ENCODE measurements at places on chromosomes 5 and 9.

- no peak for DNase-seq
Measured at GRCh38 chr5:20556115-20556763, 568.2 kb upstream of the CDH18 start.

GRCh38 chr5:175718401-175719108 lies 60.7 kb downstream of the HRH2 start:
- DNase-seq = peak; percentile 64

DNA sequence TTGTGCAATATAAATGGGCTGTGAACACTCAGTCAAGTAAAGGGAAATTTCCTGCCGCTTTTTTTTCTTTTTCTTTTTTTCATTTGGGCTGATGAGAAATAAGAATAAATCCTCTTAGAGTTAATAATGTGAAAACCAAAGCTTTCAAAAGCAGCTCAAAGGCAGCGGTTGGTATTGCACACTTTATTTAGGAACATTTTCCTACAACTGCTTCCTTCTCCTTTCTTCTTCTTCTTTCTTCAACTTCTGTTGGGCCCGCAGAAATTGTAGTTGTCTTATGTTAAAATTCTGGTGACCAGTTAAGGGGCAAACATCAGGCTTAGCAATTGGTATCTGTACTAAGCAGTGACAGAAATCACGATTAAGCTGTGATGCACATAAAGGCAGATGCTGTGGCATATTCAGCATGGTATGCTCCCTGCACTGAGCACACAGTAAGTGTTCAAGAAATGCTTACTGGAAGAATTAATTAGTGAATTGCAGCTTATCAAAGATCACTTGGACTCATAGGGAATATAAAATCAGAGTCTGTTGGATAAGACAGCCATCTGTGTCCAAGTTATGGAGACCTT lies 85.4 kb downstream of the ANKRD55 start:
- no peak for DNase-seq

- no peak for DNase-seq
Measured at GRCh38 chr9:27602954-27603353, 29.7 kb upstream of the C9orf72 start.

DNA sequence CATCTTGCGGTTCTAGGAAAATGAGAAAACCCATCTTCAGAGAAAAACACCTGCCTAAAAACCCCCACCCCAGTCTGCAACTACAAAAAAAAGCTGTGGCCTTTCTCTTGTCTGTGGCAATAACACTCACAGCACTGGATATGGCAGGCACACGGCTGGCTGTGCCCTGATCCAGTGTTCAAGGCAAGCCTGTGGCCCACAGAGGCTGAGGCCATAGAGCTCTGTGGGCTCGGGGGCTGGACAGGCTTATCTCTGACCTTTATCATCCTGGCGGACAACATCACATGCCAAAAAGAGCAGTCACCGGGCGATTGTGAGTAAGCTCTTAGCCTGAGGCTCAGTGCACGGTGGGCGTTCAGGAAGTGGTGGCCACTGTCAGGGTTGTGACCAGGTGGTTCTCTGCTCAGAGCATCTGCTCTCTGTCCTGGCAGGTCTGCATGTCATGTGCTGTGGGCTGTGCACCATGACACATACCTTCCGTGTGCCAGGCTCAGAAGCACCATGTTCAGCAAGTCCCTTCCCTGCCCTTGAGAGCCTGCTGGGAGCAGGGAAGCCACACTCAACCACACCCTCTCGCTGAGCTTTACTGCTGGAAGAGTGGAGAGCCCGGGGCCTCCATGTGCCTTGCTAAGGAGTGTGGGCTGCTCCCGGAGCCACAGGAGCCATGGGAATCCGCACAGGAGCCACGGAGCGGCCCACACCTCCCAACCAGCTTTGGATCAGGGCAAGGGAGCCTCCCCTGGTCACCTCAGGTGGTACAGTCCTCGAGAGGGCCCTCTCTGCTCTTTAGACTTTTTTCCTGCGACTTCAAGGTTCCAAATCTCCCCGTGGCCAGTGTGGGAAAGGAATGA lies 34.6 kb upstream of the WDR38 start:
- DNase-seq = no peak

GRCh38 chr5:73895471-73895870 lies 269.5 kb downstream of the ARHGEF28 start:
- no peak for DNase-seq

DNA sequence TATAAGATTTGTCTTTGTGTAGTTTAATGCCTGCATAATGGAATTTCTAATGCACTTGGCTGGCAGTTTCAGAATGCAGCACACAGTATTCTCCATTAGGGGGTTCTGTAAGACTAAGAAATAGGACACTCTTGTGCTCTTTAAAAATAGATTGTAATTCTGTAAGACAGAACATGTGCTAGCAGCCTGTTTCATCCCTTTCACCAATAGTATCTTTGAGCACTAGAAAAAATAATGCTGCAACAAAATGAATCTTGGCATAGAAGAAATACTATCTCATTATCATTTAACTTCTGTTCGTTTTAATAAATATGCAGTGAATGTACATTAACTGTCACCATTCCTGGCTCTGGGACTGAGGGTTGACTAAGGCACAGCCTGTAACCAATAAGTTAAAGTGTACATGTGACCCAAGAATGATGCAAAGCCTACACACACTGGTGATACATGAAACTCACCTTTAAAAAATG lies 23.8 kb upstream of the ZNF622 start:
- no peak for DNase-seq

GRCh38 chr9:68794898-68795297 lies 89.9 kb downstream of the PIP5K1B start:
- DNase-seq = no peak

DNA sequence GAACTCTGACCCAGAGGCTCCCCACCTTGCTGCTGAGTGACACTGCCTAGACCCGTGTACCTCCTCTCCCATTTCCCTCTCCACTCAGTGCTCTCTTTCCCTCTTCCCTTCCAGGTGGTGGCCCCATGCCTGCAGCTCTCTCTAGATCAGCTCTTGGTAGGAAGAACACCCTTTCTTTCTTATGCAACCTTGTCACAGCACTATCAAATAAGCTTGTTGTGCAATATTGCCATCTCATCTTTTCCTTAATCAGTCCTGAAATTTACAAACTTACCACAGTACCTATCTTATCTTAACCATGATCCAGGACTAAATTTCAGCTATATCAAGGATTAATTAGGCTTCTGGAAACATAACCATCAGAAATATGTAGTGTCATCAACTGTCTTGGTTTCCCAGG lies 88.6 kb downstream of the ZFAND5 start:
- no peak for DNase-seq

GRCh38 chr9:128390813-128391711 lies 19.9 kb downstream of the URM1 start:
- DNase-seq = no peak

DNA sequence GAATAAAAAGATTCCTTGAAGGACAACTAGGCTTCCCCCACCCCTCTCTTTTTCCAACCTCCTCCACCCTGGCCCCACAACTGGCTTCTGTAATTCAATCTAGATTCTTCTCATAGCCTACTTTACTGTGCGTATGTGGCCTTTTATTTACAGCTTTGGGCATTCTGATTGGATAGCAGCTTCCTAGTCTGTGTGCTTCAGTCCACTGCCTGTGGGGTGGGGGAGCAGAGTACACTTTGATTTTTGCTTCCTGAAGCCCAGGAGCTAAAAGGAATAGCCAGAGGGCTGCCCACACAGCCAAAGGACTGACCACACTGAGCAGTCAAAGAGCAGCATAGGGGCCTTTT lies 30.4 kb downstream of the RUSC2 start:
- no peak for DNase-seq

DNA sequence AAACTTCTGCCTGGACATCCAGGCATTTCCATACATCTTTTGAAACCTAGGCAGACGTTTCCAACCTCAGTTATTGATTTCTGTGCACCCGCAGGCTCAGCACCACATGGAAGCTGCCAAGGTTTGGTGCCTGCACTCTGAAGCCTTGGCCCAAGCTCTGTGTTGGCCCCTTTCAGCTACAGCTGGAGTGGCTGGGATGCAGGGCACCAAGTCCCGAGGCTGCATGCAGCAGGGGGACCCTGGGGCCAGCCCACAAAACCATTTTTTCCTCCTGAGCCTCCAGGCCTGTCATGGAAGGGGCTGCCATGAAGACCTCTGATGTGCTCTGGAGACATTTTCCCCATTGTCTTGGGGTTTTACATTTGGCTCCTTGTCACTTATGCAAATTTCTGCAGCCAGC lies 49.9 kb downstream of the NFX1 start:
- no peak for DNase-seq

GRCh38 chr9:92035146-92035545 lies 80.1 kb downstream of the SPTLC1 start:
- no peak for DNase-seq

- DNase-seq = no peak
Measured at GRCh38 chr5:30900367-30900766, 293.1 kb upstream of the CDH6 start.

GRCh38 chr9:93174976-93175375 lies 9.0 kb upstream of the WNK2 start:
- no peak for DNase-seq

- no peak for DNase-seq
Measured at GRCh38 chr9:14782286-14783051, 59.9 kb upstream of the CER1 start.

DNA sequence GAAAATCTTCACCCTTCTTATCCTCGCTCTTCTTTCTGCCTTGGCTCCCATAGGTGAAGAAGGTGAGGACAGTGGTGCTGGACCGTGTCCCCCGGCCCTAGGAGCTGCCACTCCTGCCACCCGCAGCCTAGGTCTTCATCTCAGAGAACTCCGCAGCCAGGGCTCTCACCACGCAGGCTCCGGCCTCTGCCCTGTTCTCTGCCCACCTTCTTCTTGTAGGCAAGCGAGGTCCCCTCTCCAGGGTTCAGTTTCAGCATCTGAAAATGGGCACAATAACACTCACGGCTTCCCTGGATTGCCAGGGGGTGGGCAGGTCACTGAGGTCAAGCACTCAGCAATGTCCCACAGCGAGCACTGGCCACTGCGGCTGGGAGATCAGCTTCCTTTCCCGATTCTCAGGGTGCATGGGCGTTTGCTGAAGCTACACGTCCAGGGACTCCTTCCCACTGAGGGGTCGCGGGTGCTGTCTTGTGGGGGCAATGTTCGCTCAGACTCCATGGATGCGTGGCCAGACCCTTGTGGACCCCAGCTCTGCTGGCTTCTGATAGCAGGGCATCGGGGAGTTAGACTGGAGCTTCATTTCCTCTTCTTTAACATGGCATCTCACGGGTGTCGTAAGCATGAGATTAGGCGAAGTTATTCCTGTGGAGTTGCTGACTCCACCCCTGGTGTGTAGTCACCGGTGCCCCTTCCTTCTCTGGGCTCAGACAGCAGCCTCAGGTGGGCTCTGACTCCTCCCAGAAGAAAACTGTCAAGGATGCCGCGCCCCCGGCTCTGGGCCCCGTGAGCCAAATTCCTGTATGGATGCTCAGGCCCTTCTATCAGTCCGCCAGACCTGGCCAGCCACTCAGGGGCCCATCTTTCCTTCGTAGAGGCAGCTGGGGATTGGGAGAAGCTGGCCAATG lies 145.1 kb upstream of the IRX2 start:
- DNase-seq = no peak

DNA sequence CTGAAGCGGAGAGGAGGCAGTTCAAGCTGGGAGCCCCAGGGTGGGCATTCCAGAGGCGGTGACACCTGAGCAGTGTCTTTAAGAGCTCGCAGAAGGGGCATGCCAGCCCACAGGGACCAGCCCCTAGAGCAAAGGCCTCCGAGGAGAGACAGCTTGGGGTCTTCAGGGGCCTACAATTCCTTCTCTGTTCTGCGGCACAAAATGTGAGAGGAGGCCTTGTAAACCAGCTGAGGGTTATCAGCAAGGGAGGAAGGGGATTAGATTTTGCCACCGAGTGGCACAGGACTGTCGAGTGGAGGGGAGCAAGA lies 505 bp upstream of the SIGMAR1 start:
- no peak for DNase-seq

DNA sequence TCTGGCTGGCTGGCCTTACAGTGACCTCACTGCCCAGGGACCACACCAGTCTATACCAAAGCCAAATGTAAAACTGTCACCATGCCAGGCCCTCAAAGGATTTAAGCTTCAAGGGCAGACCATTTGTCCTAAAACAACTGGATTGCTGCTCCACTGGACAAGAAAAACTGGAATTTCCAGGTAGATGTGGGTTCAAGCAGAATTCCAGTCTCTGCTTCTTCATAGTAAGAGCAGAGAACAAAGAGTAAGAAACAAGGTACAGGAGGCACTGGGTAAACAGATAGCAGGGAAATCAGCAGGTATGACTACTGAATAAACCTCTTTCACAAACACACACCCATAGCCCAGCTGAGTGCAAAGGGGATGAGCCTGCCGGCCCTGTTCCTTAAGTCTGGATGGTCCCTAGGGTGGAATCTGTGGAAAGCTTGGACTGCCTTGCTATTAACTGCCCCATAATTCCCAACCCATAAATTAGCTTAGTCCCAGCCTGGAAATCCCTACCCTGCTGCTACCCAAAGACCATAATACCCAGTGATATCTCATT lies 5.5 kb downstream of the B4GALT1 start:
- no peak for DNase-seq

GRCh38 chr5:96997265-96997859 lies 61.5 kb downstream of the LNPEP start:
- no peak for DNase-seq

DNA sequence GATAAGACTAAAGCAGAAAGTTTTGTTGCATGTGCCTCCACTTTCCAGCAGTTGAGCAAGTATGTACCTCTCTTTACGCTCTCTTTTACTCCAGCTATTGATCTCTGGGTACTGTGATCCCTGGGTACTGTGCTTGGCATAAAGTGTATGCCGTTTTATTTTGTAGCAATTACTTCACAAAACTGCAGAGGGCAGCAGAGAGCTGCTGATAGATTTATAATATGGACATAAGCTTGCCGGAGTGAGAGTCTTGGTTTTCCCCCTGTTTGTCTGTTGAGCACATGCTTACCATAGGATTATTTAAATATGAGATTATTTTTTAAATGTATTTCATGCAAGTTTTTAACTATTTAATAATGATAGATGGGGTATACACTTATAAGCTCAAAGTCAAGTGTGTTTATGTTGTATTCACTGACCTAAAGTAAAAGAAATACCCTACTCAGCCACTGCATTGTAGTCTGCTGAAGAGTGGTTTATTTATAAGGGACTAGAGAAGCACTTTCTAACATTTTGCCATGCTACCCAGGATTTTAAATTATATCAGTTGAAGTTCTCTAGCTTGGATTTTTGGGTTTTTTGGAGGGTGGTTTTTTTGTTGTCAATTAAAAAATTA lies 13.0 kb downstream of the TTC1 start:
- DNase-seq = no peak

DNA sequence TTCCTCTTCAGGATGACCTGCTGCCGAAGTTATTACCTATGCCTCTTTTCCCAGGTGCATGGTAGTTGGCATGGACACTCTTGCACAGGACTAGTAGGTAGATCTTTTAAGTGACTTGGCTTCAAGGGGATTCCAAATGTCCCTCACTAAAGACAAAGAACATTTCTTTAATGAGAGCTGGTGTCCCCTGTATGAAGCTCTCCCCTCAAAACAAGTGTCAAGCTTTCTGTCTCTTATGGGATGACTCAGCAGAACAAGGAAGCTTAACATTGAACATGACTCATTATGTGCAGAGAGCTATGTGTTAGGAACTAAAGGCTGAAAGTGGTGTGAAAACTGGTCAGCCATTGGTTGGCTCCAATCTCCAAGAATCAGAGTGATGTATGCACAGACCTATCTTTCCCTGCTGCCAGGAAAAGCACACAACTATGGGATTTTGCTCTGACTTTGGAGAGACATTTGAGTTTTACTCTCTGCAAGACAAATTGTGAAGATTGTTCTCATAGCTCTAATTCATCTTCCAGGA lies 120.5 kb downstream of the PRDM6 start:
- DNase-seq = no peak

GRCh38 chr9:93435386-93435785 lies 16.1 kb upstream of the FAM120A start:
- DNase-seq = no peak

Data from activated CD4-positive, alpha-beta T cell treated with anti-CD3 and anti-CD28 coated beads, Interleukin-2, amount 50 U/mL, for 24 hours (primary cell).